NCI-H510A treated with DMSO at 0.1 percent for 48 hours (cell line): ENCODE measurements at places on chromosomes 5 and 9.

GRCh38 chr9:13213337-13213736 is 66.2 kb downstream of the MPDZ start:
- no peak for DNase-seq

- DNase-seq, result no peak
These were observed 694.5 kb upstream of the RIOK2 start for GRCh38 chr5:97877588-97877987.

- DNase-seq, result no peak
These were observed 21.5 kb upstream of the CAST start for GRCh38 chr5:96640696-96641095.

GRCh38 chr9:111917201-111917600 is 20.6 kb downstream of the UGCG start:
- no peak for DNase-seq

- DNase-seq, result no peak
These were observed 37.9 kb downstream of the FBXW11 start for GRCh38 chr5:171968531-171968930.

GRCh38 chr5:172344855-172345409 is 61.4 kb upstream of the UBTD2 start:
- no peak for DNase-seq

DNA sequence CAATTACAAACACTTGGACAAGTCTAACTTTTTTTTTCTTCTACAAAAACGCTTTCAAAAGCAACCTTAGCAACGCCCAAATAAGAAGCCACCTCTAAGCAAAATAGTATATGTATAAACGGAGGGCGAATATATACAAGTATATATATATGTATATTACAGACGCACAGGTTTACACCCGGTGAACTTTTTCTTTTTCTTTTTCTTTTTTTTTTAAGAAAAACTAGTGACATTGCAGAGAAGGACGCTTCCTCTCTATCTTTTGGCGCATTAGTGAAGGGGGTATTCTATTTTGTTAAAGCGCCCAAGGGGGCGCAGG is 200 bp downstream of the NPR3 start:
- DNase-seq, result no peak

DNA sequence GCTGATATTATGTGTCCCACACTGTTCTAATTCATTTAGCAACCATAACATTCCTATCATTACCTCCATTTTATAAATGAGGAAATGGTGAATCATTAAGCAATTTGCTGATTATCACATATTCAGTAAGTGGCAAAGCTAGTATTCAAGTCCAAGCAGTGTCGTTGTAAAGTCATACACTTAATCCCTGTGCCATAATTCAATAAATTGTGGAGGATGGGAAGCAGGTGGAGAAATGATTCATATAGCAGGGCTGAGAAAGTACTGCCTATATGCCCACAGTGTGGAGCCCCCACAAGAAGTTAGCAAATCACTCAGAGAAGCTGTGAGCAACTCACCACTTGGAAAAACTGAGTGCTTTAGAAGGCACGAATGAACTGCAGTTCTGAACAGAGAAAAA is 691.0 kb downstream of the PTPRD start:
- no peak for DNase-seq

DNA sequence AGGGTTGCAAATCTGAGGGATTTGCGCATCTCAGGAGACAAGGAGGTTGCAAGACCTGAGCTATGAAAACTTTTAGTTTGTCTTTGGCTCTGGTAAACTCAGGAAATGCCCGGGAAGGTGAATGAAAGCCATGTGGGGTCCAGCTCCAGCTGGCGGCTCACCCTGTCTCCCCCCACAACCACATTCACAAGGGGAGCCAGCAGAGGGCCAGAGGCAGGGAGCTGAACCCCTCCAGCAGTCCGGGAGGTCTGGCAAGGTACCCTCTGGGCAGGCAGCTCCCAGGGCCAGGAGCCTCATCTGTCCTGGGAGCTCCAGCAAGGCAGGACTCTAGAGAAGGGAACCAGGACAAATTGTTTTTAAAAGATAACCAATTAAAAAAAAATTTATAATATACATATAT is 2.5 kb upstream of the FGFR4 start:
- no peak for DNase-seq

GRCh38 chr5:35061211-35061770 is 13.5 kb upstream of the AGXT2 start:
- no peak for DNase-seq

- DNase-seq, result no peak
These were observed 7.0 kb upstream of the WHRN start for GRCh38 chr9:114511978-114512874.

DNA sequence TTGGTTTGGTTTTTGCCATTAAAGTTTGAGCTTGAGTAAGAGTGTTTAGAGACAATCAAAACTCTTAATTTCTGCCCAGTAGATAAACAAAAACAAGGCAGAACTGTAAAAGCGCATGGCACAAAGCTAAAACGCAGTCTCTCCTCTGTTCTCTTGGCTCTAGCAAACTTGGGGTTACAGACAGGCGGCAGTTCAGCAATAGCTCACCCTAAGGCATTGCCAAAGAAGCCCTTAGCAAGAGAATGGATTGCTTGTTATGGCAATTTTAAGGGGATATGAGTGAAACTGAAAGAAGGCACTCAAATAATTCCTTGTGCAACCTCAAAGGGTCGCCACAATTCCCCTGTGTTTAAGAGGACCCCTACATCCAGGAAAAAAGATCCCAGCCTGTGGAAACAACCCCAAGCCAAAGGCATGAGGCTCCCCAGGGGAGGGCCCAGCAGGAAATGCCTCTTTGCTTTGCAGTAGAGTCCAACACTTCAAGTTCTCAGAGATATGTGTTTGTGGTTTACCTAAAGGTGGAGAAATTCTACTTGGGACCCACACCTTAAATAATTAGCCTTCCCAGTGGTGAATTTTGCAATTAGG is 317.0 kb upstream of the MPDZ start:
- no peak for DNase-seq

DNA sequence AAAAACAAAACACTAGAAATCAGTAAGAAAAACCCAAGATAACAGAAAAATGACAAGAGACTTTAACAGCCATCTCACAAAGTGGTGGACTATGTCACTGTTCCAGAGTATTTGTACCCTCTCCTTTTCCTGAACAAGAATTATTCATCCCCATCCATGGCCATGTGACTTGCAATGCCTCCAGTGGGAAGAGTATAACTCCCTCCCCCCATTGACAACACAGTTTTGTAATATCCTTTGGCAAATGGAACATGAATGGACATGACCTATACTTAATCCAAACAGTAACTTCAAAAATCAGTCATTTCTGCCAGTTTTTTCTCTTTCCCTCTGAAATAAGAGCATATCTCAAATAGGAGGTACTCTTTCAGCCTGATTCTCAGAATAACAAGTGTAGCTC is 33.9 kb downstream of the PTBP3 start:
- no peak for DNase-seq

DNA sequence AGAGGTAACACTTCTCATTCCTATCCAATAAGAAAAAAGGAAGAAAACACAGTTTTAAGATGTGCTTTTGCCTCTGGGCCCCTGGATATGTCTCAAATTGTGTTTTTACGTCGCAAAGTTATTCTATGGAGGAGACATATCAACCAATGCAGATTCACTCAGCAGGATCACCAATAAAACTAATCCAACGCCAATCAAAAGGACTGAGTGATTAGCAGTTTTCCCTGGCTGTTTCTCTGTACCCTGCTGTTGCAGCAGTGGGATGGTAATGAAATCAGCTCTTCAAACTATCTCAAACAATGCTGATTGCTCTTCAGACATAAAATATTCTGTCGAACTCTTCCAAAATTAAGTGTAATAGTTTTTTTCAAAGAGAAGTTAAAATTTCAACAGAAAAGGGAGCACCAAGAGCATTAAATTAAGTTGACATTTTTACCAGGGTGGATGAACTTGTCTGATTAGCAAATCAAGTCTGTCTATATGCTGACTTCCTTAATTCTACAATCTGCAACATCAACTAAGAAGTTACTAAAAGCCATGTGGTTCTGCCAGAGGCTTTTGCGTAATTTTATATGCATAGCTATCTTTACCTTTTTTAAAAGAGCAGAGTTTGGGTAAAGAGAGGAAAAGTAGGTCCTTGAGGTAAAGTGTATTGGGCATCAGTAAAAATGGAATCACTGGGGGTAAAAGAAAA is 9.7 kb upstream of the HK3 start:
- no peak for DNase-seq

DNA sequence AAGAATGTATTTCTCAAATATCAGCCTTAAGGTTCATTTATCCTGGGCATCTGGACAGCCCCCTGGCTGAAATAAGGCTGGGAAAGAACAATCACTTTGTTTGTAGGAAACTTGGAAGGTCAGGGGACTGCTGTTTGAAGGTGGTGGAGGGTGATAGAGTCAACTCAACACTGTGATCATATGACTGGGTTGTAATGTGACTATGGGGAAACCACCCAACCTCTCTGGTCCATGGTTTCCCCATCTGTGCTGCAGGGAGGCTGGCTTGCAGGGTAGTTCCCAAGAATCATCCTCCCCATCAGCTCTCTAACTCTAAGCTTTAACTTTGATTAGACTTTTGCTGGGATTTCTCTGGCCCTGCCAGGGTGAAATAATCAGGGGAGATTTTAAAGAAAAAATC is 10.0 kb downstream of the INSYN2B start:
- DNase-seq, result no peak

DNA sequence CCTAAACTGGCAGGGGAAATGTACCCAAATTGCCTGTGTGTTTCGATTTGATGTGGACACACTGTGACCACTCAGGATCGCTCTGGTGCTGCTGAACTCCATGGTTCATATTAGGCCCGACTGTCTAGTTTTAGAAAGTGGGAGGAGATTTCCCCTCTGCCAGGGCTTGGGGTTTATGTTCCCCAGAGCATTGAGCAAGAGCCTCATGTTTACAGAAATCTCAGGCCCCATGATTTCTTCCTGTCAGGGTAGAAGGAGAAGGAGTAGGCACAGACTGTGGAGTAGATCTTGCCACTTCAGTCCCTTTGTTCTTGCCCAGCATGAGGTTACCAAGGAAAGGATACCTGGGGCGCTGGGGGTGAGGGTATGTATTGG is 40.8 kb upstream of the GLRX start:
- DNase-seq, result no peak

DNA sequence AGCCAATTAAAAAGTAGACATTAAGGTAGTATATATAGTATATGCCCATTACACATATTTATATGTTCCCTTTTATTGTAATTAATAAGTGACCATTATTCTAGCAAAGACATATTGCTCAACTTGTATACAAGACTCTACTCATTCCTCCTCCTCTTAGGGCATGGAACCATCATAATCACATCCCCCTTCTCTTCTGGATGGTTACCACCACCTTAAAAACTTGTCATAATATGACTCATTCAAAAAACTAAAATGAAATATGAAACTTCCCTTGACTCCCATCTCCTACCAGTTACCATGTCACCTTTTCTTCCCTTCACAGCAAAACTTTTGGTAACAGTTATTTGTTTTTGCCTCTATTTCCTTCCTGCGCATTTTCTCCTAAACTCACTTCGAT is 438.7 kb downstream of the KDM4C start:
- DNase-seq, result no peak

GRCh38 chr5:24805230-24805629 is 160.5 kb upstream of the CDH10 start:
- no peak for DNase-seq

DNA sequence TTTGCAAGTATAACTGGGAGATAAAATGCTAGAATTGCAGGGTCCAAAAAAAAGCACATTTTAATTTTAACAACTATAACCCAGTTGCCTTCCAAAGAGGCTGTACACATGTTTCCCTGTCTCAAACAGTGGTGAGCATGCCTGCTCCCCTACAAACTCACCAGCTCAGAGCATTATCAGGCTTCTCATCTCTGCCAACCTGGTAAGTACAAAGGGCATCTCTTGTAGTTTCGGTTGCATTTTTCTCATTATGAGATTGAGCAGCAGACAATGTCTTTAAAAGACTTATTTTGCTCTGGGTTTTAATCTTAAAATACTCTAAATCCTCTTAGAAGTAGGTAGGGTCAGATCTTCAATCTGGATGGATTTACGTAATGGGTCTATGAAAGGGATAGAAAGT is 107.1 kb upstream of the MSX2 start:
- DNase-seq, result no peak

DNA sequence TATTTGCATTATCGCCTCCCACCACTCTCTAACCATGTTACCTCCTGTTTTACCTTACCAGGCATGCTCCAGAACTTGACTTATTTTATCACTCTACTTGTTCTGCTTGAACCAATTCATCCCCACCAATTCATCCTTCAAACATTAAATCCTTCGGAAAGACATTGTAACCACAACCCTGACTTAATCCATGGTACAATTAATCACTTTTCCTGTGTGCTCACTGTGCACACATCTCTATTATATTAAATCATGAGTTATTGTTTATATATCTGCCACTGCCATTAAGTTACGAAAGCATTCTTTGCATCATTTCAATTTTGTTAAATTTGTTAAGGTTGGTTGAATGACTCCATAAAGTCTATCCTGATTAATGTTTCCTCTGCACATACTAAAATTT is 7.4 kb upstream of the C5orf46 start:
- no peak for DNase-seq

DNA sequence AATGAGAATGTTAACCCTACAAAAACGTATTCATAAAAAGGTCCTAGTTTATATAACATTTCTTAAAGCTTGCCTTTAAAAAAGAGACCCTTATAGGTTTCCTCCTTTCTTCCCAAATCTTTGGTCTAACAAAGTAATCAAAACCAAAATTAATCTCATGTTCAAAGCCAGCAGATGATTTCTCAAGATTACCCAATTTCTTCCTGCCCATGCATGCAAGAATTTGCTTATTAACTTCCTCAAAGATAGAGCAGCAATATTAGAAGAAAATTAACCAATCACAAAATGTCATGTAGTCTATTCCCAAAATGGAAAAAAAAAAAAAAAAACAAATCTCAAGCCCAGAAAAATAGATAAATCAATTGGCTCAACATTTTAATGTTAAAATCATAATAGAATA is 114.9 kb downstream of the MLLT3 start:
- no peak for DNase-seq

GRCh38 chr9:78746010-78746409 is 449.1 kb downstream of the PSAT1 start:
- peak; percentile 59 for DNase-seq

DNA sequence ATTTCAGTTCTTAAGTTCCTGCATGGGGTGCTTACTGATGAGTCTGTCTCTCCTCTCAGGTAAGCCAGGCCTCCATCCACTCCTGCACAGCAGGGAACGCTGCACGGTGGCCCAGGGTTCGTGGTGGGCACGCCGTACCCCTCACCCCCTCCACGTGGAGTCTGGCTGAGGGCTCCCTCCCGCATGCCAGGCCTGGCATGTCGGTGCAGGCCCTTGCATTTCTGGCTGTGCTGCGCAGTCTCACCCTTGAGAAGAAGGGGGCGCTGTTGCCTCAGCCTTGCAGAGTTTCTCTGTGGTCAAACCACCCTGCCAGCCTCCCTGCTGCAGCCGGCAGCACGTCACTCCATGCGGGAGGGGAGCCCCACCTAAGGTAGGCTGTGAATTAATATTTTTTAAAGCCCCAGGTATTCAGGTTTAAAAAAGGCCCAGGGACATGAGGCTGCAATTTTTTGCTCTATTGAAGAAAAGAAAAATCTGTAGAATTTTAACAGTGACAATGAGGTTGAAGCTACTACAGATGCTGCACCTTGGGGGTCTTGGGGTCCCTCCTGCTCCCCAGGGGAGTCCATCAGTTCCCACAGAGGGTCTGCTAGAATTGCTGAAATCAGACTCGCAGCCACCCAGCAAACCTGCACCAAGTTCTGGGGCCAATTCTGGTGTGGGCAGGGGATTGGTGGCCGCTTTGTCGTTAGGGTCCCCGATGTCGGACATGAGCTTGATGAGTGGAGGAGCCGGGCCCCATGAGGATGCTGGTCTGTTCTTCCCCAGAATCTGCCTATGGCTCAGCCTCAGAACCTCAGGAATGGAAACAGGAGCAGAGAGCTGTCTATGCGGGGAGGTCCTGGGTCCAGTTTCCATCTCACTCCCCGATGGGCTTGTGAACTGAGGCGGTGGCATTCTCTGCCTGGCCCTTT is 52.6 kb downstream of the TENT4A start:
- DNase-seq, result peak; percentile 89
